ENCODE measurements at places on chromosomes 1 and 21.

GRCh38 chr1:111541721-111542120 lies 38.3 kb upstream of the ADORA3 start:
- DNase-seq = no peak

DNA sequence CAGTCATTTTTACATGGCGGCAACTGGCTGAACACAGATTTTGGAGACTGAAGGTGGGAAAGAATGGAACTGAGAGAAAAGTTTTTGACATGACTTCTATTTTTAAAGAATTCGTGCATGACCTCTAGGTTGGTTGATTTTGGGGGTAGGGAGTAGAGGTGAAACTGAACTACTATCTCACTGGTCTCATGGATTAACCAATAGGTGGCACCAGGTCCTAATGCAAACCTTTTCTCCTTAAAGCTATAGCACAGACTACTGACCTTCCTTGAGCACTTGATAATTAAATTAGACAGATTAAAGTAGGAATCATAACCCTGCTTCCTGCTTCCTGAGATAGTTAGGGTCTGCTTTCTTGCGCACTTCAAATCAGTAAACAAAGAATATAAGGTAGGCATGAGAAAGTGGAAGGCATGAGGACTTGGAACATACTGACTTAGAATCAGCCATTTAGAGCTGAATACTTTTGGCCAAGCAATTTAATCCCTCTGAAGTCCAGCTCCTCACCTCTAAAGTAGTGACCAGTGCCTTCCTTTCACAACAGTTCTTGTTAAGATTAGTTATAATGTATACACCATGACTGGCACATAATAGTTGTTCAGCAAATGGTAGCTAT lies 206.0 kb downstream of the CENPF start:
- DNase-seq = no peak

- no peak for DNase-seq
Measured at GRCh38 chr1:36731226-36732014, 248.7 kb upstream of the CSF3R start.

DNA sequence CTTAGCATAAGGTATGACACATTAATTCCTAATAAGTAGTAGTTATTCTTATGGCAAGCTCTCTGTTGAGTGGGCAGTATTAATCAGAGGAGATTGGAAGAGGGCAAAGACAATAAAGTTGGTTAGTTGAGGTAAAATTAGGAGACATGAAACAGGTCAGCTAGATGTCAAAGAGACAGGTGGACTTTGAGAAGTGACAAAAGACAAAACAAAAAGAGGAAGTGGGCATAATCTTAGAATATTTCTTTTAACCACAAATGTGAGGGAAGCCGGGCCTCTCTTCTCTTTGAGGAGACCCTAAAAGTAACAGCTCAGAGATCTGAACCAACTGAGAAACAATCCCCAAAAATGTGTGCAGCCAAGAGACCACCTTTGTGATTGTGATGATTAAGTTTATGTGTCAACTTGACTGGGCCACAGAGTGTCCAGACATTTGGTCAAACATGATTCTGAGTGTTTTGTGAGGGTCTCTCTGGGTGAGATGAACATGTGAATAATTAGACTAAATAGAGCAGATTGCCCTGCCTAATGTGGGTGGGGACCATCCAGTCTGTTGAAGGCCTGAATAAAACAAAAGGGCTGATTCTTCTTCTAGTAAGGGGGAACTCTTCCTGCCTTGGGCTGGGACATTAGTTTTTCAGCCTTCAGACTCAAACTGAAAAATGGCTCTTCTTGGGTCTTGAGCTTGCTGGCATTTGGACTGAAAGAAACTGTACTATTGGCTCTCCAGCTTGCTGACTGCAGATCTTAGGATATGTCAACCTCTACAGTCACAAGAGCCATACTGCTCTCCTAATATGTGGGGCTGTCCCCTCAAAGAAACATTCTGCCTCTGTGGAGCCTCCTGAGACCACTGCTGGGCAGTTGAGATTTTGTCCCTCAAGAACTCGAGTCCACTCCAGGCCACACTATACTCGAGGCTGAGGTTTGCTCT lies 40.0 kb downstream of the FCRL5 start:
- no peak for DNase-seq

- DNase-seq = no peak
Measured at GRCh38 chr1:179166663-179167417, 62.6 kb downstream of the ABL2 start.

GRCh38 chr1:51422367-51423072 lies 92.2 kb upstream of the TTC39A start:
- DNase-seq = no peak

DNA sequence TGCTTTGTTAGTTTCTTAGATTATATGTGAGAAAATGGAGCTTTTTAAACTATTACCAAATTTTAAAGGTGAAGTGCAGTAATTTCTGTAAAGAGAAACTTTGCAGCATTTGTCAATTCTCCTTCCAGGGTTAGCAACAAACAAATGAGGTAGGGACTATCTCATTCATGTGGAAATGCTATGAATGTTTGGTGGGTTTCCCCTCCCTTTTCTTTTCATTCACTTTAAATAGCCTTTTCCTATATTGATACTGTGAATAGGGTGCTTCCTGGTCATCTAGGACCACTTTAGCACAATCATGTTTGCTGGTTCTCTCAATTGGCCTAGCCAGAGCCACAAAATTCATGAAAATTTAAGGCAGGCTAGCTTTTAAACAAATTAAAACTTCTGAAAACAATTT lies 20.6 kb downstream of the ZBTB37 start:
- no peak for DNase-seq

DNA sequence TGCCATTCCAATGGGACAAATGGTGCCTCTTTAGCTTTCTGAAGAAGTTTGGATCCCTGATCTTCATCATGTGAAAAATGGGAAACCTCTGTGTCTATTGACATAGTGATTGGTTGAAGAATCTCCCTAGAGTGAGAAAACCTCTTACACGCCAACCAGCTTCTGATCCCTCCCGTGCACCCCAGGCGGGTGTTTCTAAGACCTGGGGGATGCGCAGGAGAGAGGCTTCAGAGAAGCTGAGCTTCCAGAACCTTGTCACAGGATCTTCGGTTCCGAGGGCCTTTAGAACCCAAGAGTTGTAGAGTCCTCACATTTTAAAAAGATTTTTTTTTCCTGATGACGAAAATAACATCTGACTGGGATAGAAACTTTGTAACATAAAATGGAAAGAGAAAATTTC lies 11.3 kb downstream of the PODN start:
- no peak for DNase-seq

DNA sequence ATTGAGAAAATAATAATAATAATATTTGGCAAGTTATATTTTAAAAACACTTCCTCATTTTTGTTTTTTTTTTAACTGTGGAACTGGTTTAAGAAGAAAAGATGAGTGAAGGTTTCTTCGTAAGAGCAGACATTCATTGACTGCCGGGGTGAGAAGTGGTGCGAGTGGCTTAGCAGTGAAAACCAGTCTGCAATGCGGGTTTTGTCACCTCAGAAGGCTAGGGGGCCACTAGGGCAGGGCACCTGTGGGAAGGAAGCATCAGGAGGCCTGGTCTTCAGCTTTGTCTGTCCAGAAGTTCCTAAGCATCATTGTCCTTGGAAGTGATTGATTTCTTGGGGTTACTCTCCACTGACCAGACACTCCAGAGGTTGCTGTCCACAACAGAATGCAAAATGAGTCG lies 339.2 kb downstream of the ZNF326 start:
- no peak for DNase-seq

DNA sequence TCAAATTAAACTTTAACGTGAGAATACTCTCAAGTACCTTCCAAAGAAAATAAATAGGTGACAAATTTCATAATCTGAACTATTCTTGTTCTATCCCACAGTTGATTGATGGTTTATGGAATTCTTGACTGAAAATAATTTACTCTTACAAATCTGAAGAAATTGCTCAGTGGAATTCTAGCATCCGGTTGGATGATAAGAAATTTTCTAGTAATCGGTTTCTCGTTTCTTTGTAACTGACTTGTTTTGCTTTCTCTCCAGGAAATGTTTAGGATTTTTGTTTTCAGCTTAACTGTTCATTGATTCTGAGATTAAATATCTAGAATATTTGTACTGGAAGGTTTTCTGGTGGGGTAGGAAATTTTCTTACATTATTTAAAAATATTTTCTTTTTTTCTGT lies 558.9 kb upstream of the ADAMTS5 start:
- no peak for DNase-seq

- no peak for DNase-seq
Measured at GRCh38 chr1:231581859-231582258, 44.7 kb upstream of the DISC1 start.

DNA sequence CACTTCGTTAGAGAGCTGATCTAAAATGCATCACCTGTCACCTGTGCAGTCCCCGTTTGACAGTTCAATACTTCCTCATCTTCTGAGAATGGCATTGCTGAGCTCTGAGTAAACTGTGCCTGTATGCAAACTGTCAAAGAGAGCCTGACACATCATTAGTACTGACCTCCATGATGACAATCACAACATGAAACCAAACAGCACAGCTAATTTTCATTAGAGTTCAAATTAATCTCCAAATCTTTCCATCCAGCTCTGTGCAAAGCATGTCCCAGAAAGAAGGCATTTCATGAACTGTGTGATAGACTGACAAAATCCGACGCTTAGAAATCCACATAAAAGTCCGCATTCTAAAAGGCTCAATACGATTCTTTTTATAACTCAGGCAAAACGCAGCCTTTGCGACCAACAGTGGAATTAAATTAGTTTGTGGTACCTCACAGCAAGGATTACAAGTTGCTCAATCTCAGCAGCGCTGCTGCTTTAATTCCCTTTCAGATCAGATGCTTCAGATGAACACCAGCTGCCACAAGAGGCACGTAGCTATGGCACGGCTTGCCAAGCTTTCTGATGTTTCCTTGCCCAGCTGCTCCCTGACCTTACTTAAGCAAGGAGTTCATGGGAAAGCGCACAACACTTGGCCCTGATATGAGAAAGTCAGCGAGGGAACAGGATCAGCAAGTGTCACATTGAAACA lies 765.5 kb upstream of the PRMT6 start:
- DNase-seq = no peak
